ENCODE measurements at places on chromosomes 12 and 14. TPM values are rescaled to one million over a fixed set of nuclear protein-coding genes. Genes with fewer than 3 reads are reported as not detected.

LGR5 gene
- 34.5 TPM for total RNA-seq

KIF5A gene
- total RNA-seq = 5.1 TPM

HSPB8 gene
- 10.6 TPM for total RNA-seq

GSG1 gene
- total RNA-seq = not detected

CD163 gene
- total RNA-seq = 63.1 TPM

BCL11B gene
- not detected for total RNA-seq

COL2A1 gene
- total RNA-seq = 1.9 TPM

JDP2 gene
- total RNA-seq = 33.6 TPM

CLEC14A gene
- 75.8 TPM for total RNA-seq

APOF gene
- total RNA-seq = not detected

TMEM119 gene
- 13.2 TPM for total RNA-seq

FERMT2 gene
- 191 TPM for total RNA-seq

TNS2 gene
- 126 TPM for total RNA-seq

SIRT4 gene
- total RNA-seq = not detected

TRHDE gene
- 5.5 TPM for total RNA-seq

SDS gene
- total RNA-seq = not detected

PLBD1 gene
- total RNA-seq = 51.2 TPM

RASAL1 gene
- not detected for total RNA-seq

PPP4R4 gene
- total RNA-seq = 1.7 TPM

RNF212B gene
- not detected for total RNA-seq

RHNO1 gene
- total RNA-seq = 12.9 TPM

M6PR gene
- 78.4 TPM for total RNA-seq

SIX6 gene
- total RNA-seq = not detected

HOTAIR gene
- total RNA-seq = not detected

CRIP2 gene
- total RNA-seq = 145 TPM

GDF3 gene
- not detected for total RNA-seq

PPM1A gene
- 77.1 TPM for total RNA-seq

LTBP2 gene
- 70.6 TPM for total RNA-seq

DPPA3 gene
- not detected for total RNA-seq

EPYC gene
- total RNA-seq = not detected

SRRM4 gene
- total RNA-seq = 0.14 TPM

TTC7B gene
- total RNA-seq = 17.9 TPM

ALDH2 gene
- total RNA-seq = 97.1 TPM

GPR84 gene
- total RNA-seq = 0.21 TPM

P2RX2 gene
- not detected for total RNA-seq

ENDOU gene
- not detected for total RNA-seq

FSCB gene
- not detected for total RNA-seq

KRT72 gene
- total RNA-seq = not detected

Measured in uterus (tissue), 4 donors.